Kasumi-1 (cell line): ENCODE measurements at places on chromosomes 16 and 17.

DNA sequence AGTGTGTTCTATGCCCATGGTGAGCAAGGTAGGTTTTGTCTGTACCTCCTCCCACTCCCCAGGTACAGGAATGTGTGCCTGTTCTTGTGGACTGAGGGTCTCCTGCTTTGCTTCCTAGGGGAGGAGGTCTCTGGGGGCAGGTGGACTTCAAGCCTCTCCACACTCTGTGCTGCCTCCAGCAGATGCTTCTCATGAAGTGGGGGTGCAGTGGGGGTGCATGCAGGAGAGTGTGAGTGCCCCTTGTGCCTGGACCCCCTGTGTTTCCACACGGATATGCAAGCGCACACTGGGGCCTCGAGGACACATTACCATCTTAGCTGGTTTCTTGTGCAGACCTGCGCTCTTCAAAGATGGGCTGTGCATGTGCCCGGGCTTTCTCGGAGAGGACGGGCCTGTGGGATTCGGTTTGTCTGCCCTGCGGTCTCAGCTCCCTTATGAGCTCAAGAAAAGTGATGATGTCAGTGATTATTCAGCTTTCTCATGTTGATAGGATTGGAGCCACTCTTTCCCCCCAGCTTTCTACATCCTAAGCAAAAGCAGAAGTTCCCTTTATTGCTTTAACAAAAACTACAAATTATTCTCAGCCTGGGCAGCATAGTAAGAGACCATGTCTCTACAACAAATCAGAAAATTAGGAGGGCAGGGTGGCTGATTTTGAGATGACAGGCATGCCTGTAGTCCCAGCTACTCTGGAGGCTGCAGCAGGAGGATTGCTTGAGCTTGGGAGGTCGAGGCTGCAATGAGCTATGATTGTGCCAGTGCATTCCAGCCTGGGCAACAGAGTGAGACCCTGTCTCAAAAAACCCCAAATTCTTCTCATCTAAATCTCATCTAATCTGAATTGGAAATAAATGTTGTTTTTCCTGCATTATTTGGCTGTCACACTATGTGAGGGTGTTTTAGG is 86.8 kb downstream of the RPTOR start:
- DNase-seq: peak; percentile 49

DNA sequence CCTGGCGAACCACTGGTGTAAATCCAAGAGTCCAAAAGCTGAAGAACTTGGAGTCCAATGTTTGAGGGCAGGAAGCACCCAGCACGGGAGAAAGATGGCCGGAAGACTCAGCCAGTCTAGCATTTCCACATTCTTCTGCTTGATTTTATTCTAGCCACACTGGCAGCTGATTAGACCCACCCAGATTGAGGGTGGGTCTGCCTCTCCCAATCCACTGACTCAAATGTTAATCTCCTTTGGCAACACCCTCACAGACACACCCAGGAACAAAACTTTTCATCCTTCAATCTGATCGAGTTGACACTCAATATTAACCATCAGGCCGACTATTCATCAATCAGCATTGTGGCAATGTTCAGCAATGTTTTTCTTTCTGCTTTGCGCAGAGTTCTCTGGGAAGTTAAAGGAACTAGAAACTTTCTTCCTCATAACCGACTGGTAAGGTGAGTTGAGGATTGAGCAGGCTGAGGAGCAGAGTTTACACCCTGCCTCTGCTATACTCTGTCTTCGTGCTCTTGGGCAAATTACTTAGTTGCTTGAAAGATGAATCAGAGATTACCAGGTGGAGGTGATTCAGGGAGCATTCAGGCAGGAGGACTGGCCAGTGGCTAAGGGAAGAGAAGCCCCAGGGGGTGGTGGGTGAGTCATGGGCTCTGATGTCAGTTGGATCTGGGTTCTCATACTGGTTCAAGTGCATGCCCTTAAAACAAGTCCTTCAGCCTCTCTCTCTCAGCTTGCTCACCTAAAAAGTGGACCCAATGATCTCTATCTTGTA is 28.2 kb upstream of the BRD7 start:
- no peak for DNase-seq

DNA sequence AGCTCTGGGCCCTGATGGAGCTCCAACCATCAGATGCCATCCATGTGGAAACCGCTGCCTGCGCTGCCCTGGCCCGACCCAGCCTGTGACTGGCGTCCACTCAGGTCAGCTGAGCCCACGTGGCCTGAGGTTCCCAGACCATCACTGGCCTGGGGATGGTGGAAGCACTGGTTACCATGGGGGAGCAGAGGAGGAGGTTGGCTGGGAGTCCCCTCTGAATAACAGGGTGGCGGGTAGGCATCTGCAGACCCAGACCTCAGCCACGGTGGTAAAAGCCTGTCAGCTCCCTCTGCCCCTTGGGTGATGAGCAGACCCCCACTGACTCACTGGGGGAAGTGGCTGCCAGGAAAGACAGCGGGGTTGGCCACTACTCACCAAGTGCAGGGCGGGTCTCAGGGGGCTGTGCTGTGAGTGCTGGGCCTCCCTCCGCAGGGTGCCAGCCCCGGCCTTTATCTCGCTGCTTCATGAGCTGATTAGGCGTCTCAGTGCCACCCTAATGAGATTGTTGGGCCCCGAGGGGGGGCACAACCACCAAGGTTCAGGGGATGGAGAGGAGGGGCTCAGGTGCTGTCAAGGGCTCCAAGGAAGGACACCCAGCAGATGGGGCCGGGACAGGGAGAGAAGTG is at the start of gene PDE6G:
PDE6G (minus strand) TSS at position 425 of the 626 bp plus-strand sequence. CDS start 3,237 bp downstream, outside the sequence.
- no peak for DNase-seq

DNA sequence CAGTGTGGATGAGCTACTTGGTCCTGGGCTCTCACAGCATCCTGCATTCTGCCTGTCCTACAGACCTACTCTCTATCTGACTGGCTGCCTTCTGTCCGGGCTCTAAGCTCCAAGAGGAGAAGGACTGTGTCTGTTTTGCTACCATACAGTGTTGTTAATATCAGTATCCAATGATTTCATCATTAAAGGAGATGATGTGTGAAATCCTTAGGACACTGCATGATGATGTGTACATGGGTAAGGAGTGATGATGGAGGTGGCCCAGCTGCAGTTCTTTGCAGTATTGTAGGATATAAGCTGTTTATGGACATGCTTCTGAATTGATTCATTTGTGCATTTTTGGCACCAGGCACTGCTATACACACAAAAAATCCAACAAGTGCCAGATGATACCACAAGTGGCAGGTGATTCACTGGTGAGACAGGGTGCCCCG is 536.9 kb upstream of the CDH11 start:
- DNase-seq: no peak

- no peak for DNase-seq
These were observed 40.3 kb upstream of the MRPS23 start for GRCh38 chr17:57889892-57890856.
